HFFc6 (cell line): ENCODE measurements at places on chromosomes 5 and 9. TPM values are rescaled to one million over a fixed set of nuclear protein-coding genes. Genes with fewer than 3 reads are reported as not detected.

Gene DNM1
- 17.3 and 38.2 TPM in 2 replicates for total RNA-seq

Gene KCNN2
- total RNA-seq, result 14.7 to 50.9 TPM (median 15.0 TPM) in 3 replicates

Gene SHC3
- total RNA-seq, result 0.32 to 1.2 TPM (median 1.0 TPM) in 3 replicates

Gene MAMDC2
- 8.0 and 12.7 TPM in 2 replicates for total RNA-seq

Gene GABRA6
- not detected in 3 replicates for total RNA-seq

Gene CYLC2
- total RNA-seq, result not detected in 3 replicates

Gene GDA
- total RNA-seq, result not detected in 3 replicates

Gene MCTP1
- 1.0 to 4.1 TPM (median 1.0 TPM) in 3 replicates for total RNA-seq

Gene ANKRD20A1
- total RNA-seq, result not detected in 2 replicates

Gene IL5
- not detected in 3 replicates for total RNA-seq

Gene TIMD4
- total RNA-seq, result not detected in 3 replicates

Gene WDR31
- 0.84 to 2.0 TPM (median 1.3 TPM) in 3 replicates for total RNA-seq

Gene RNF224
- not detected in 3 replicates for total RNA-seq

Gene SUSD1
- total RNA-seq, result 3.8 to 8.2 TPM (median 3.8 TPM) in 3 replicates

Gene PCDHGA12
- total RNA-seq, result 7.2 and 18.6 TPM in 2 replicates

Gene PKD2L2
- not detected in 3 replicates for total RNA-seq

Gene INSL6
- total RNA-seq, result not detected in 3 replicates

Gene EIF4EBP3
- 3.8 and 4.0 TPM in 2 replicates for total RNA-seq

Gene CCDC180
- total RNA-seq, result 0.35 to 1.5 TPM (median 0.87 TPM) in 3 replicates

Gene SMU1
- total RNA-seq, result 19.4 to 20.3 TPM (median 20.3 TPM) in 3 replicates

Gene NSG2
- not detected in 3 replicates for total RNA-seq

Gene GPR151
- total RNA-seq, result not detected in 3 replicates

Gene C5orf52
- total RNA-seq, result not detected in 2 replicates

Gene FAM78A
- 0.34 to 0.75 TPM (median 0.50 TPM) in 3 replicates for total RNA-seq

Gene GHR
- 1.4 to 2.1 TPM (median 1.7 TPM) in 3 replicates for total RNA-seq

Gene CDX1
- total RNA-seq, result 0.15 to 0.18 TPM in 2 of 3 replicates, not detected in the other

Gene CAMK2A
- total RNA-seq, result 0.15 to 0.64 TPM (median 0.30 TPM) in 3 replicates

Gene EPB41L4A
- total RNA-seq, result not detected in 3 replicates

Gene IGIP
- 4.0 to 6.8 TPM (median 5.3 TPM) in 3 replicates for total RNA-seq

Gene CDC20B
- total RNA-seq, result 0.07 to 0.22 TPM in 2 of 3 replicates, not detected in the other

Gene FAM153A
- not detected in 3 replicates for total RNA-seq

Gene RGS7BP
- not detected in 2 replicates for total RNA-seq

Gene MOCS2
- 50.3 to 55.4 TPM (median 52.1 TPM) in 3 replicates for total RNA-seq

Gene KIAA0825
- total RNA-seq, result 1.3 to 2.1 TPM (median 2.0 TPM) in 3 replicates

Gene LTC4S
- total RNA-seq, result not detected in 3 replicates

Gene FOXD4L3
- total RNA-seq, result not detected in 2 replicates

Gene LCN15
- not detected in 2 replicates for total RNA-seq
